ENCODE measurements at places on chromosomes 4 and X.

- no peaks in the 10 kb centered on the region for H3K4me1 ChIP-seq
- no peak overlapping the region for H3K4me3 ChIP-seq
- H3K27me3 ChIP-seq: no peaks in the 10 kb centered on the region
- H3K27ac ChIP-seq: no peak overlapping the region
- H3K36me3 ChIP-seq: peaks cover 61% of the 10 kb centered on the region
Measured at GRCh38 chr4:39319676-39320075, 46.5 kb downstream of the RFC1 start.

GRCh38 chrX:111270339-111270738, at the start of gene CAPN6:
CAPN6 (minus strand) TSS chrX:111270483; CDS start chrX:111263936, 6,547 bp downstream.
- no peak within 1 kb of the TSS for H3K27ac ChIP-seq
- H3K4me3 ChIP-seq: no peak within 1 kb of the TSS
- H3K36me3 ChIP-seq: no peaks in the 10 kb centered on the region

GRCh38 chr4:81651243-81651899, 179.7 kb upstream of the RASGEF1B start:
- no peak overlapping the region for H3K4me3 ChIP-seq
- H3K27ac ChIP-seq: no peak overlapping the region
- DNase-seq: no peak
- H3K36me3 ChIP-seq: no peaks in the 10 kb centered on the region

GRCh38 chr4:25759101-25759500, 103.5 kb downstream of the SLC34A2 start:
- H3K27ac ChIP-seq: no peak overlapping the region
- no peaks in the 10 kb centered on the region for H3K36me3 ChIP-seq
- no peak for DNase-seq
- peaks cover 6% of the 10 kb centered on the region for H3K4me1 ChIP-seq

DNA sequence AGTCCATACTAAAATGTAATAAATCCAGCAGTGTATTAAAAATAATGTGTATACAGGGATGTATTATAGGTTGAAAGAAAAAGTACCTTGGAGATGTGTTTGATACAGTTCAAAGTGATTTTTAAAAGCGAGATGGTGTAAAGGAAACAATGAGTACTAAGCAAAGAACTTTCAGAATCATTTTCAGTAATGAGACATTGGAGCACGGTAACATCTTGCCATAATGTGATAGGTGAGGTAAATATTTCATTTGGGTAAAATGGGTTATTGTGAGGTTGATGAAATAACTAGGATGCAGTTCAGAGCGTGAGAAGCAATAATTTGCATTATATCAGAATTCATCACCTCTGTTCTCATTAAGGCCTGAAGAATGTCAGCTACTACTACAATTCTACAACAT, 25.9 kb downstream of the EIF2S3 start:
- H3K27ac ChIP-seq: no peak overlapping the region
- no peaks in the 10 kb centered on the region for H3K4me1 ChIP-seq
- no peak overlapping the region for H3K4me3 ChIP-seq
- H3K27me3 ChIP-seq: no peaks in the 10 kb centered on the region
- peaks cover 29% of the 10 kb centered on the region for H3K36me3 ChIP-seq
- DNase-seq: no peak

DNA sequence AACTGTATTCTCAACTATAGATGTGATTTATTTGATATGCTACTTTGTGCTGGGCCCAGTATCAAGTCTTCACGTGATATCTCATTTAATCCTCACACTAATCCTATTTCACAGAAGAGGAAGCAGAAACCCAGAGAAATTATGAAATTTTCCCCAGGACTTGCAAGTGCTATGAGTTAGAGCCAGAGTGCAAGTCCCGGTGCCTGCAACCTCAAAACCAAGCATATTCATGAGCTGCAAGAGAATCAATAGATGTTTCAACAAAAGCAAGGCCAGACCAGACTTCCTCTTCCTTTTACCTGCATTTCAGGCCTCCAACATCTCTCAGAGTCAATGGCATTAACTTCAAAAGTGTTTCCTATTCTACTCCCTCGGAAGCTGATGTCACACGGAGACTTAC, 92.2 kb upstream of the GATB start:
- no peak overlapping the region for H3K4me3 ChIP-seq
- H3K27me3 ChIP-seq: no peaks in the 10 kb centered on the region
- H3K4me1 ChIP-seq: peaks cover 5% of the 10 kb centered on the region
- DNase-seq: no peak
- H3K36me3 ChIP-seq: no peaks in the 10 kb centered on the region

GRCh38 chrX:21926116-21926515, 14.4 kb upstream of the SMS start:
- DNase-seq: no peak
- no peaks in the 10 kb centered on the region for H3K4me1 ChIP-seq
- no peak overlapping the region for H3K4me3 ChIP-seq

DNA sequence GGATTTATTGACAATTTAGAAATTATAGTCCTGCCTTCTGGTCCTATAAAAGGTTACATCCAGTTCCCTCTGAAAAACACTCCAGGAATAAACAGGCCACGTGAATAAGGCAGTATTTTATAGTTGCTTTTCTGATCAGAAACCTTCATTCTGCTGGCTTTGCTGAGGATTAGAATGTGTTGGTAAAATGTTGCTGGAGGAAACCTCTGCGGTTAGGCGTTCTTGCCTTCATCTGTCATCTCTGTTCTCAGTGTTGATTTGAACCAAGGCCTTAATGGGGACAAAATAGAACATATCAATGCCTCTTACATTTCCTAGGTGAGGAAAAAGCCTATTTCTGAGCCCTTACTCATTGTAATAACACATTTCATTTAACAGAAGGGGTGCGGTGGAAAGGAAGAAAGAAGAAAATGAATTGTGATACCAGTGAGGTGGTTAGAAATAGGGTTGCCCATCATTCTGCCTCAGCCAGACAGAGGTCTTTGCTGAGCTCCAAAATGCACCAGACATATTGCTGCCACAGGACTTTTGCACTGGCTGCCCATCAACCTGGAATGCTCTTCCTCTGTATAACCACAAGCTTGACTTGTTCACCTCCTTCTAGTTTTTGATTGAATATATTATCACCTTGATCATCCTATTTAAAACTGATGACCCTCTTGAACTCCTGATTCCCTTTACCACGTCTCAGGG, 18.0 kb upstream of the SPARCL1 start:
- no peaks in the 10 kb centered on the region for H3K4me1 ChIP-seq
- H3K27ac ChIP-seq: no peak overlapping the region

GRCh38 chr4:153028535-153028934, 92.4 kb downstream of the FHDC1 start:
- H3K4me3 ChIP-seq: no peak overlapping the region
- no peaks in the 10 kb centered on the region for H3K36me3 ChIP-seq
- no peak for DNase-seq
- H3K27ac ChIP-seq: no peak overlapping the region
- H3K4me1 ChIP-seq: no peaks in the 10 kb centered on the region

DNA sequence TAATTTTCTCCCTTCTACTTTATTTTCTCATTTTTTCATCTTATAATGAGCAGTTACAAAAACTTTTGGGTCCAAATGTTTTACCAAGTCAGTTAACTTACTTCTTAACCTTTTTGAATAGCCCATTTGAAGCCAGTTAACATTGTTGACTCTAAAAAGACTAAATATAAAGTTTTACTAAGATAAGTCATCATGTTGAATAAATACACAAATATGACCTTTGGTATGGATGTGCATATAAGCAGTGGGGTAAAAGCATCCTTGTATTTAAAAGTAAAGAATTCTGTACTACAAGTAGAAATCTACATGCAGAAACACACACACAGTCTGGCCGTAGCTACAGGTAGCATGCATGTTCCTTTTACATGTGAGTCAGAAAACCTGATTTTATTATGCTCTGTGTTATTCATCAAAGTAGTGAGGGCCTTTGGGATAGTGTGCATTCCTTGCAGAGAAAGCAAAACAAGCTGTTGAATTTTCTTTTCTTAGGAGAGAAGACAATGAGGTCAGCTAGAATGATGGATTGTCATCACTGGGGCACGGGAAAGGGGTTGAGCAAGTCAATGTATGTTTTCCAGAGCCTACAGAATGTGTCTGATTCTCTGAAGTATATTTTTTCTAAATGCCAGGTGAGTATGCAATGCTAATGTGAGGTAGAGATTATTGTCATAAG, 533.2 kb upstream of the AGA start:
- no peaks in the 10 kb centered on the region for H3K4me1 ChIP-seq
- no peaks in the 10 kb centered on the region for H3K36me3 ChIP-seq
- H3K27ac ChIP-seq: no peak overlapping the region
- no peaks in the 10 kb centered on the region for H3K27me3 ChIP-seq
- H3K4me3 ChIP-seq: no peak overlapping the region

DNA sequence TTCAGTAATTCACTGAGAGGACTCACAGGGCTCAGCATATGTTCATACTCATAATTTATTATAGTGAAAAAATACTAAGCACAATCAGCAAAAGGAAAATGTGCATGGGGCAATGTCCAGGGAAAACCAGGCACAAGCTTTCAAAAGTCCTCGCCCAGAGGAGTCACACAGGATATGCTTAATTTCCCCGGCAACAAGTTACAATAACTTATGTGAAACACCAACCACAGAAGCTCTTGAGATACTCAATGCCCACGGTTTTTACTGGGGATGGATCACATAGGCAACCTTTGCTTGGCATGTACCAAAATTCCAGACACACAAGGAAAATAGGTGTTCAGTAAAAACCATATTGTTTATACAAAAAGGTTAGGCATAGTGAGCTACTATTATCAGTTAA, 38.5 kb upstream of the STPG2 start:
- no peaks in the 10 kb centered on the region for H3K36me3 ChIP-seq
- no peak for DNase-seq
- H3K4me1 ChIP-seq: no peaks in the 10 kb centered on the region
- H3K27me3 ChIP-seq: no peaks in the 10 kb centered on the region
- no peak overlapping the region for H3K4me3 ChIP-seq
- H3K27ac ChIP-seq: no peak overlapping the region

- H3K4me3 ChIP-seq: no peak overlapping the region
- H3K4me1 ChIP-seq: peaks cover 16% of the 10 kb centered on the region
- no peak for DNase-seq
- H3K27ac ChIP-seq: no peak overlapping the region
- H3K36me3 ChIP-seq: no peaks in the 10 kb centered on the region
Measured at GRCh38 chr4:86965019-86965976, 30.5 kb downstream of the AFF1 start.

- no peaks in the 10 kb centered on the region for H3K27me3 ChIP-seq
- H3K36me3 ChIP-seq: no peaks in the 10 kb centered on the region
- H3K4me1 ChIP-seq: no peaks in the 10 kb centered on the region
- H3K27ac ChIP-seq: no peak overlapping the region
- no peak for DNase-seq
Measured at GRCh38 chrX:9728261-9728660, 37.4 kb downstream of the GPR143 start.

- no peak overlapping the region for H3K4me3 ChIP-seq
- no peak for DNase-seq
- H3K27me3 ChIP-seq: no peaks in the 10 kb centered on the region
- H3K27ac ChIP-seq: no peak overlapping the region
Measured at GRCh38 chrX:130014356-130014755, 31.9 kb downstream of the BCORL1 start.

- no peaks in the 10 kb centered on the region for H3K36me3 ChIP-seq
- H3K27me3 ChIP-seq: no peaks in the 10 kb centered on the region
- H3K4me1 ChIP-seq: no peaks in the 10 kb centered on the region
- no peak for DNase-seq
- no peak overlapping the region for H3K27ac ChIP-seq
Measured at GRCh38 chr4:26317766-26318165, 3.0 kb upstream of the RBPJ start.

Data from left lung (tissue), 14 donors.